ENCODE measurements at places on chromosomes 5 and 9. TPM values are rescaled to one million over a fixed set of nuclear protein-coding genes. Genes with fewer than 3 reads are reported as not detected.

The SPATA31A3 gene
- not detected for total RNA-seq

- no peaks in the 10 kb centered on the region for H3K36me3 ChIP-seq
- no peak overlapping the region for H3K27ac ChIP-seq
- no peak overlapping the region for H3K4me3 ChIP-seq
- H3K27me3 ChIP-seq: no peaks in the 10 kb centered on the region
Observed at GRCh38 chr9:86983620-86984259, 36.4 kb upstream of the GAS1 start.

DNA sequence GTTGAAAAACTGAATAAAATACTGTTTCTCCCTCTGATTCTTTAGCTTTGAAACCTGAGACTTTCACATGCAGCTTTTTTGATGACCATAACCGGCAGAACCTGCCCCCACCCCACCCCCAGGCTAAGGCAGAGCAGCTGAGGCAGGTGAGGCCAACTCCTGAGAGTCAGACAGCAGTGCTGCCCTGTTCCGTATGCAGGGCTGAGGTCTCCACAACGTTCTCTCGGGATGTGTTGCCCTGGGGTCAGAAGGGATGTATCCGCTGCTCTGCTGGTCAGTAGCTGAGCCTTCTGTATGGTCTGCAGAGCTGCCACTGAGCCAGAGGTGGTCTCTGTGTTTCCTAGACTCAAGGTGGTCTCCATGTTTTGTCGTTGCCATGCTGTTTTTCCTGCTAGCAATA is 190.5 kb downstream of the AOPEP start:
- H3K27me3 ChIP-seq: no peaks in the 10 kb centered on the region
- H3K4me3 ChIP-seq: no peak overlapping the region
- peaks cover 30% of the 10 kb centered on the region for H3K4me1 ChIP-seq

GRCh38 chr5:150085950-150086715 is at the start of gene CSF1R:
Gene CSF1R, minus strand, starts transcription at chr5:150086554. Its CDS starts 127 bp downstream, at chr5:150086427.
- no peak for DNase-seq
- no peaks in the 10 kb centered on the region for H3K36me3 ChIP-seq
- H3K27ac ChIP-seq: no peak within 1 kb of the TSS
- no peak within 1 kb of the TSS for H3K4me3 ChIP-seq
- peaks cover 15% of the 10 kb centered on the region for H3K27me3 ChIP-seq
- no peaks in the 10 kb centered on the region for H3K4me1 ChIP-seq

The NMUR2 gene
- total RNA-seq: not detected

DNA sequence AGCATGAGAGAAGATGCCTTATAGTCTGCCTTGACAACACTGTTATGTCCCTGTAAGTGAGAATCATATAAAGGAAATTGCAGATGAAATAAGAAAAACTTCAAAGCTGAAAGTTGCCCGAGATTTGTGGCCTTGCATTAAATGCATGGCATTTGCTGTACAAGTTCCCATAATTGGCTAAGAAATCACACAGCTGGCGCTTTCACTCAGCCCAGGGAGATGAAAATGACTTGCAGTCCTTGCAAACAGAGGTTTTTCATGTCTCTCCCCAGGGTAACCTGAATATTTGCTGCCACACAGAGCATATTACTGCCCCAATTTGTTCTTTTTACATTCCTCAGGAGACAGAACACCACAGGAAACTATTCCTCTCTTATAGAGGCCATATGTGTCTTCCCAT is 174.8 kb downstream of the FAM114A2 start:
- no peaks in the 10 kb centered on the region for H3K36me3 ChIP-seq
- no peak for DNase-seq
- no peak overlapping the region for H3K4me3 ChIP-seq
- no peaks in the 10 kb centered on the region for H3K27me3 ChIP-seq
- no peak overlapping the region for H3K27ac ChIP-seq

DNA sequence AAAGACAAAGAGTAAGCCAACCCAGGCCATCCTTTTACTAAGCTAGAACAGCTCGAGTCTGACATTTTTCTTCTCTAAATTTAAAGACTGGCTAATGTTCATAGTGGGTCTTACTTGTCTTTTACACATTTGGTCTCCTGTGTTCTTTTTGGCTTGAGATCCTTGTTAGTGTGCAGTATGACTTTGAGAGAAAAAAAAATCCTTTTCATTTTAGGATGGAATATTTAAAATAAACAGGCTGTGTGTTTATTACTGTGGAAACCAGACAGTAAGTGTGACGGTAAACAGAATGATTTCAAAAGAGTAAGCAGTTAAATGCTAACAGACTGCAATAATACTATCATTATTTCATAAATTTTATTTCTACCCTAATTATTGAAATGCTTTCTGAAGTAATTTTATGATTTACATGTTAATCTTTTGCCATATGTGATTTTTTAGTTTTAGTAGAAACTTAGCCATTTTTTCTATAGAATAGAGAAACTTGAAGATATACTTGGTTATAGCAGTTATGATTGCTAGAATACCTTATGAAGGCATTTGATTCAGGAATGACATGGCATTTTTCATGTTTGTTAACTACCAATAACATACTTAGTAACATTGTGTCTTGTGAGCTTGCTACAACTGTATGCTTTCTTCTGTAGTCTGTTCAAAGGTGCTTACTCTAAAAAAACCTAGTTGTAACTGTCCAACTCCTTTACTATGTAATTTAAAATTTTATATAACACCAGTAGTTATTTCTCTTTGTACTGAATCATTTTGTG is 92.4 kb downstream of the XRCC4 start:
- H3K27me3 ChIP-seq: no peaks in the 10 kb centered on the region
- H3K36me3 ChIP-seq: no peaks in the 10 kb centered on the region
- no peak overlapping the region for H3K4me3 ChIP-seq
- no peaks in the 10 kb centered on the region for H3K4me1 ChIP-seq
- no peak for DNase-seq
- H3K27ac ChIP-seq: no peak overlapping the region
